Neural progenitor cell (in vitro differentiated cells): ENCODE measurements at places on chromosomes 4 and X. TPM values are rescaled to one million over a fixed set of nuclear protein-coding genes. Genes with fewer than 3 reads are reported as not detected.

- H3K27ac ChIP-seq = no peak overlapping the region
- H3K4me1 ChIP-seq = no peaks in the 10 kb centered on the region
- no peaks in the 10 kb centered on the region for H3K27me3 ChIP-seq
- no peak overlapping the region for H3K4me3 ChIP-seq
- no peak for DNase-seq
- no peaks in the 10 kb centered on the region for H3K36me3 ChIP-seq
Measured at GRCh38 chr4:5237086-5237660, 185.9 kb downstream of the STK32B start.

DNA sequence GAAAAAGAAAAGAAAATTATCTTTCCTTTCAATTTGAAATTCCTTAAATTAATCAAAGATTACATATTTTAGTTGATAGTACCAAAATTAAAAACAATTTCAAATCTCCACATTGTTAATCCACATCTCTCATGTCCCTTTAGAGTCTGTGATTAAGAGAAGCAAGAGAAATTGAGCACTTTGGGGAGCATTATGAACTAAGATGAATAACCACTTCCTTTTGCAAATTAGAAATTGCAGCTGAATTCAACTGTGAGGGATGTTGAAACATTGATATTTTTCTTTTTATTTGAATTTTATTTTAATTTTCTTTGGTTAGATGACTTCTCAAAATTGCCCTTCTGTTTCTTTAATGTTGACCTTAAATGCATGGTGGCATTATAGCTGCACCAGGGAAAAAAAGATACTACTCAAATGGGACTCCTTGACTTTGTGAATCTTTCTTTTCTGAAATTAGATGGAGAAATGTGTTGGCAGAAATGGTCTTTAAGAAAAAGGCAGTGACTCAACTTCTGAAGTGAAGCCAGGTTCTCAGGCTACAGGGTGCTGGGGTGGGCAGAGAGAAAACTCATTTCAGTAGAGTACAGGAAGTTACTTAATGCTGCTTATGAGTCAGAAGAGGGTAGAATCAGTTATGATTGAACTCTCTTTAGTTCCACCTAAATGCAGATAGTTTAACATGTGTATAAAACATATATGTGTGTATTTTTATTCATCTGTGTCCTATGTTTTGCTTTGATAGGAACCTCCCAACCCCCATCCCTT, 92.0 kb upstream of the TNIP3 start:
- DNase-seq = no peak
- no peak overlapping the region for H3K4me3 ChIP-seq
- no peaks in the 10 kb centered on the region for H3K4me1 ChIP-seq
- H3K36me3 ChIP-seq = no peaks in the 10 kb centered on the region
- H3K27me3 ChIP-seq = no peaks in the 10 kb centered on the region

DNA sequence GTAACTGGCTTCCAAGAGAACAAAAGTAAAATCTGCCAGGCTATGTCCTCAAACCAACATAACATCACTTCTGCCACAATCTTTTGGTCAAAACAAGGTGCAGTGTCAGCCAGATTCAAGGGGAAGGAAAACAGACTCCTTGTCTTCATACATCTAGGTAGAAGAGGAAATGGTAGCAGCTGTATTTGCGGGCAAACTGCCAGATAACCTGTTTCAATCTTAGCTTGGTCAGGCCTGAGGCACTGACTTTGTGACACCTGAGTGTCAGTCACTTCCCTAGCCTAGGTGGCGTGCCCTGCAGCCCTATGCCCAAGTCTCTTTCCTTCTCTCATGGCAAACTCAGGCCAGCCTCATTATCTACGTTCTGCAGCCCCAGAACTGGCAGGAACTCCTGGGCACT, 146.2 kb upstream of the JADE1 start:
- DNase-seq = no peak
- no peaks in the 10 kb centered on the region for H3K27me3 ChIP-seq
- H3K36me3 ChIP-seq = no peaks in the 10 kb centered on the region
- H3K4me1 ChIP-seq = peaks cover 8% of the 10 kb centered on the region
- no peak overlapping the region for H3K27ac ChIP-seq

DNA sequence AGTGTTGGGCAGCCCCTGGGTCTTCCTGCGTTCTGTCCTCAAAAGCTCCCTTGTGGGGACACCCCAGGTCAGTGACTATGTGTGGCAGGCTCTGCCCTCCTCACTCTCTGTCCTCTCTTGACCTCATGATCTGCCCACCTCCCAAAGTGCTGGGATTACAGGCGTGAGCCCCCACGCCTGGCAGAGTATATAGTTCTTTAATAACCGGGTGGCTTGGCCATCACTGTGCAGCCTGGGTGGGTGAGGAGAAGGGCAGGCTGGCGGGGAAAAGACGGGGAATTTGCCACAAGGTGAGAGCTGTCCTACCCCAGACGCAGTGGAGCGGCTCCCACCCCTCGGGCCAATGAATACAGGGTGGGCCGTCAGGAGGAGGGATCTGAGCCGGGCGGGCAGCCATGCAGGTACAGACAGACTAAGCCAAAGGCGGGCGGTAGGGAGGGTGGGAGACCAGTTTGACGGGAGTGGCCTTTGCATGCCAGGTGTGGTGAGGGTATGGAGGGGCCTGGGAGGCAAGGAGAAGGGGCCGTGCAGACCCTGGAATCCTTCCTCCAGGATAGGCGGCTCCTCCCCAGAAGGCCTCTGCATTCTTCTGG, 2.5 kb downstream of the SH3BP2 start:
- H3K36me3 ChIP-seq = no peaks in the 10 kb centered on the region
- no peak overlapping the region for H3K27ac ChIP-seq
- peak; percentile 1 for DNase-seq
- no peak overlapping the region for H3K4me3 ChIP-seq

GRCh38 chr4:96473246-96473645, 633.4 kb downstream of the PDHA2 start:
- no peaks in the 10 kb centered on the region for H3K4me1 ChIP-seq
- peaks cover 6% of the 10 kb centered on the region for H3K36me3 ChIP-seq
- no peak for DNase-seq

DNA sequence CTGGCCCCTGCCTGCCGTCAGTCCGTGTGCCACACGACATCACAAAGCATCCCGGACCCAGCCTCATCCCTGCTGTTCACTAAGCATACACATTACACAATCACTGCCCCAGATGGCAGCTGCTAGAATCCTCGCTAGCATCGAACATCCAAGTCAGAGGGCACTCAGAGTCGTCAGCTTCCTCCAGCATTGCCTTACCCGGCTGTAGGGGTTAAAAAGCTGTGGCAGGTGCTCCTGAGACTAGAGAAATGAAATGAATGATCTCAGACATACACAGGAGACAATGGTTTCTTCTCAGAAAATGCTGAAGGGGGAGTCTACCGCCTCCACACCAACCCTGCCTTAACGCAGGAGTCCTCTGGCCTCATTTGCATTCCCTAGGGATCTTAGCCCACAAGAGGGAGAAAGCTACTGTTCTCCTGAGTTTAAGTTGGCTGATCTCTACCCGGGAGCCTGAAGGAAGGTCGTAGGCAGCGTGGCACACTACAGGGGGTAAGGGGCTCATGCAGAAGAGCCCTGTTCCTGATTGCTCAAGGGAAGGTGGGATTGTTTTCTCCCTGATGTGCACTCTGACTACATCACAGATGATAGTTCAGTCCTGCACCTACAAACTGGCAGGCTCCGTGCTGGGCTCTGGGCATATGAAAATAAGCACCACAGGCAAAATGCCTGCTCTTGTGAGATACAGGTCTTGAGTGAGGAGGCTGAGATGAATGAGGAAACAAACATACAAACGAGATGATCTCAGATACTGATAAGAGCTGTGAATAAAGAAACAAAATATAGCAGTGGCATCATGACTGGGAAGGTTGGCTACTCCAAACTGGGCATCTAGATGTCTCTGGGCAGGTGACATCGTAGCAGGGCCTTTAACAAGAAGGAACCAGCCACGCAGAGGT, 2.6 kb upstream of the KIAA0232 start:
- H3K27ac ChIP-seq = no peak overlapping the region
- no peaks in the 10 kb centered on the region for H3K36me3 ChIP-seq
- peaks cover 13% of the 10 kb centered on the region for H3K27me3 ChIP-seq

The HAND2 gene
- total RNA-seq = 0.09 TPM in 1 of 2 replicates, not detected in the other

The HADH gene
- 37.2 and 49.9 TPM in 2 replicates for total RNA-seq

DNA sequence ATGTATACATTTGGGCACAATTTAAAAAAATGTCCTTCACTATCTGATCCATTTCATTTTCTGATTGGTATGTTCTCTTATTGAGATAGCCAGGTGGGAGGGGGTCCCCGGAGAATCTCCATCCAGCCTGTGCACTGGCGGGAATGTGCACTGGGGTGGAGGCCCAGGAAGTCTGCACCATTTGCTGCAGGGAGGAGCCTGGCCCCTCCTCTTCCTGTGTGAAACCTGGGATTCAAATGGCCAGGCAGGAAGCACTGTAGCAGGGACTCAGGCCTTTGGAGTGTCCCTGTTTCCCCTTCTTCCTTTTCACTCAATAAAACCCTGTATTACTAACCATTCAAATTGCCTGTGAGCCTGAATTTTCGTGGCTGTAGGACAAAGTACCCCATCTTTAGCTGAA, 44.3 kb downstream of the GPRIN3 start:
- no peak overlapping the region for H3K4me3 ChIP-seq
- DNase-seq = no peak
- H3K36me3 ChIP-seq = no peaks in the 10 kb centered on the region
- peaks cover 4% of the 10 kb centered on the region for H3K4me1 ChIP-seq
- no peak overlapping the region for H3K27ac ChIP-seq

The PF4V1 gene
- total RNA-seq = not detected in 2 replicates

GRCh38 chr4:6633091-6633906, 7.2 kb upstream of the MRFAP1 start:
- H3K27me3 ChIP-seq = no peaks in the 10 kb centered on the region
- H3K4me3 ChIP-seq = no peak overlapping the region
- DNase-seq = peak; percentile 47
- no peaks in the 10 kb centered on the region for H3K36me3 ChIP-seq
- peaks cover 7% of the 10 kb centered on the region for H3K4me1 ChIP-seq

The ANOS1 gene
- total RNA-seq = 31.3 and 45.7 TPM in 2 replicates

The FATE1 gene
- not detected in 2 replicates for total RNA-seq

The POU4F2 gene
- total RNA-seq = not detected in 2 replicates

DNA sequence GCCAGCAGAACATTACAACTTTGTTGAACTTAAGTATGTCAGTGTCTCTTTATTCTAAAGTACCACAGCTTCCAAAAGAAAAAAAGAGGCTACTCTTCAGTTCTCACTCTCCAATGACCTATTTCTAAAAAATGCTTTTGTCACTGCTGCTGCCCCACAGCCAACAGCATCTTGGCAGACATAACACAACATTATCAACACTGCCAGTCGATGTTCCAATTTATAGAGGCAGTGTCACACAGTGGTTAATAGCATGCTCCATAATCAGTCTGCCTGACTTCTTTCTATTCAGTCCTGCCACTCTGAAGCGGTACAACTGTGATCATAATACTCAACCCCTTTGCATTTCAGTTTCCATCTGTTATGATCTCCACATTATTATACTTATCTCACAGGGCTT, 69.2 kb downstream of the PLS3 start:
- H3K27ac ChIP-seq = no peak overlapping the region
- H3K36me3 ChIP-seq = no peaks in the 10 kb centered on the region
- H3K4me1 ChIP-seq = peaks cover 12% of the 10 kb centered on the region
- no peak for DNase-seq
- no peak overlapping the region for H3K4me3 ChIP-seq

DNA sequence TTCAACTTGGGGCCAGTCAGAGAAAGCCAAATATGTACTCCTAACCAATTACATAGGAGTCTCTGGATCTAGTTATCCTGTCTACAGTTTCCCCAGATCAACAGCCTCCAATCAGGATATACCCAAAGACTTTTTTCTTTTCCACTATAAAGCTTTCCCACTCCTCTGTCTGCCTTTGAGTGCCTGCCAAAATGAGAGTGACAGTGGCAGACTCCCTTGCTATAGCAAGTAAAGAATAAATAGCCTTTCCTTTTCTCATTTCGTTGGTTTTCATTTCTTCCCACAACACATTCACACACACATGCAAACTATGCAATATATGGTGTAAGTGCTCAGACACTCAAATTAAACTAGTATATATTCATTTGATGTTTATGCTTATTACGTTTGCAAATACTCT, 302.4 kb upstream of the TACR3 start:
- no peak for DNase-seq
- no peak overlapping the region for H3K4me3 ChIP-seq
- no peaks in the 10 kb centered on the region for H3K27me3 ChIP-seq
- H3K36me3 ChIP-seq = no peaks in the 10 kb centered on the region

The ATP8A1 gene
- 27.6 and 46.1 TPM in 2 replicates for total RNA-seq

The UGT2B11 gene
- total RNA-seq = not detected in 2 replicates

The TMEM165 gene
- total RNA-seq = 85.6 and 110 TPM in 2 replicates

DNA sequence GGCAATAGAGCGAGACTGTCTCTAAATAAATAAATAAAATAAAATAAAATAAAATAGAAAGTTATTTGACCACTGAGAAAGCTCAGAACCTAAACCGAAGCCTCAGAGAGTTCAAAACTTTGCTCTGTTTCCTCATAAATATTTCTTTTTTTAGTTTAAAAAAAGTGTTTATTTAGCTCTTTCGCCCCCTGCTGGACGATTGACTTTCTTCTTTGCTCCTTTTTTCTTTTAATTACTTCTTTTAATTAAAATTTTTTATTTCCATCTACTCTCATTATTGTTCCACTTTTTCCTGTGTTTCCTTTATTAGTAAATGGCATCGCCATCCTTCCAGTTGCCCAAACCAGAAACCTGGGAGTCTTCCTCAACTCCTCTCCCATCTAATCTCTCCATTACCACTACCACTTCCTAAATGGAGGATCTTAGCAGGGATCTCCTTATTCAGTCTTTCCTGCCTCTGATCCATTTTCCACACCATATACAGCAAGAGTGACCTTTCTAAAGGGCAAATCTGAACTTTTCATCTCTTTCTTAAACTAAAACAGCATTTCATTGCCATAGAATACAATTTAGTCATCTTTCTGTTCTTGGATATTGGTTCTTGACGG, 728 bp upstream of the IL13RA2 start:
- H3K4me3 ChIP-seq = no peak overlapping the region
- H3K4me1 ChIP-seq = no peaks in the 10 kb centered on the region
- H3K36me3 ChIP-seq = no peaks in the 10 kb centered on the region
- DNase-seq = peak; percentile 47
- H3K27me3 ChIP-seq = no peaks in the 10 kb centered on the region

The SLC16A2 gene
- total RNA-seq = 12.6 and 20.6 TPM in 2 replicates

DNA sequence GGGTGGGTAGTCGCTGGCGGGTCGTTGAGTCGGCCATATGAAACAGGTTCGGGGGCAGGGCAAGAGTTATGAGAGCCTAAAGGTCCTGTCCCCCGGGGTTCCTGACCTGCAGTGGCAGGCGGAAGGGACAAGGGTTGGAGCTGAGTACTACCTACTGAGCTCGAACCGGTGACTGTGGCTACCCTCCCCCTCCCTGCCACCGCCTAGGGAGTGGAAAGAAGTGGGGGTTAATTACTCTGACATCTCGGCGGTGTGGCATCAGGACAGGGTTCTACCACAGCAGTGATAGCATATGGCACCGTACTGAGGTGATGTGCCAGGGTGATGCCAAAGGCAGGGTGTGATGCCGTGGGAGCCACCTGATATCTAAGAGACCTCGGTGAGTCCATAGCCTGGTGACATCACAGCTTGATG, 307 bp downstream of the ATG4A start:
- no peaks in the 10 kb centered on the region for H3K27me3 ChIP-seq
- H3K4me3 ChIP-seq = peak overlapping the region; percentile 88

DNA sequence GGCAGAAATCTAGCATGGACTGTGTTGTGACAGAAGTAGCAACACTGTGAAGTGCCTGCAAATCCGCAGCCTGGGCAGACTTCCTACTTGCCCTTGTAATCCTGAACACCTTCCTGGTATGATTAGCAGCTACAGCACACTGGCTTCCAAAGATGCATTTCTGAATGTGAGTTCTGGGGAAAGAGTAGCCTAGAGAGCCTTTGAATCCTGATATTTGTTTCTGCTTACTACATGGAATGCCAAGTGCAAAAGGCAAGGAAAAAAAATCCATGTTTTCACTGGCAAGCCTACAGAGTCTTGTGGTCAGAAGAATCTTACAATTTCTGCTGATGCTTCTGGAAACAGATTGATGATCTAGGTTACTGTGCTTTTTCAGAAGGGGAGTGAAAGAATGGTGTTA, 223.7 kb downstream of the COL25A1 start:
- DNase-seq = no peak
- H3K4me1 ChIP-seq = no peaks in the 10 kb centered on the region
- no peaks in the 10 kb centered on the region for H3K36me3 ChIP-seq
- no peak overlapping the region for H3K27ac ChIP-seq
